ENCODE measurements at places on chromosomes 2 and 18.

DNA sequence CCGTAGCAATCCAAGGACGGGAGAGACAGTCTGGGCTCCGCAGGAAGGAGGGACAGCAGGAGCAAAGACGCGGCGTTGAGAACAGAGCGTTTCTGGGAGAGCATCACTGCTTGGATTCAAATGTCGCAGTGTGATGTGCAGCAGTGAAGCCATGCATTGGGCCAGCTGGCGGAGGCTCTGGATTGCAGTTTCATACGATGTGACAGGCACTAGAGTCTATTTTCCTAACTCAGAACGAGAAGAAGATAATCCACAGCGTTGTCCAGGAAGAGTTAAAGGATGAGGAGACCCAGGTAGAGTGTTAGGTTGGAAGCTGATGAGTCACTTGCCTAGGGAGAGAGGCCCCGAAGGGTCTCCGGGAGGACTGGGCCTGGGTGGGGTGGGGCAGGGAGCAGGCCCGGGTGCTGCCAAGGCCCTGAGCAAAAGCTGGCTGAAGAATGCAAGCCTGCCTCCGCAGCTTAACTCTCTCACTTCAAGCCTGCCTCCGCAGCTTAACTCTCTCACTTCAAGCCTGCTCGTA, 17.7 kb upstream of the SEMA4C start:
- no peak for DNase-seq

GRCh38 chr2:19255481-19255880, 102.9 kb downstream of the OSR1 start:
- no peak for DNase-seq

DNA sequence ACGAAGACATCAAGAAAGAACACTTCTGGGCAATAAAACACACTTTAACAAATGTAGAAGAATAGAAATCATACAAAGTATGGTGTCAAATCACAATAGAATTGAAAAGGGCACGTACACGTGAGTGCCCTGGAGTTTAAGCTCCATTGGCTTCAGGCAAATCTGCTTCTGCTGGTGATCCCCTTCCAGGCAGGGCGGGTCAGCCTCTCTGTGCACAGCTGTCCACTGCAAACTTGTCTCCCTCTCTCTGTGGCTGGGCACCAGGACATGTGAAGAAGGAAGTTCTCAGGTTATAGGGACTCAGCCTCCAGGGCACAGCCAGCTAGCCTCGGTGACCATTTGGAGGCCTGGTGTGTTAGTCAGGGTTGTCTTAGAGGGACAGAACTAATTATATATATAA, 66.0 kb downstream of the ST3GAL5 start:
- DNase-seq, result no peak

- no peak for DNase-seq
Measured at GRCh38 chr2:142863485-142863961, 13.9 kb upstream of the KYNU start.

DNA sequence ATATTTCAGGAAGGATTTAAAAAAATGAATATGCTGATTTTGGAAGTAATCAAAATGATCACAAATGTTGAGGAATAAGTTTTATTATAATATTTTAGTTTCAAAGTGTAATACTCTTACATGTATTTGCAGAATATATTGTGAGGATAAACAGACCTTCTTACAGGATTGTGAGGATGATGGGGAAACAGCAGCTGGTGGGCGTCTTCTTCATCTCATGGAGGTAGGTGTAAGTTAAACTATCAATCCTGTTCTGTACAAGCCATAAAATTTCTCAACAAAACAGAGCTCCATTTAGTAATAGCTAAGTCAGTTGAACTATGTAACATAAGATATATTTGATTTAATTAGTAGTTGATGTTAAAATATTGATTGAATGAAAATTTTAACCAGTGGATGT, 12.5 kb upstream of the HRH4 start:
- DNase-seq, result no peak

DNA sequence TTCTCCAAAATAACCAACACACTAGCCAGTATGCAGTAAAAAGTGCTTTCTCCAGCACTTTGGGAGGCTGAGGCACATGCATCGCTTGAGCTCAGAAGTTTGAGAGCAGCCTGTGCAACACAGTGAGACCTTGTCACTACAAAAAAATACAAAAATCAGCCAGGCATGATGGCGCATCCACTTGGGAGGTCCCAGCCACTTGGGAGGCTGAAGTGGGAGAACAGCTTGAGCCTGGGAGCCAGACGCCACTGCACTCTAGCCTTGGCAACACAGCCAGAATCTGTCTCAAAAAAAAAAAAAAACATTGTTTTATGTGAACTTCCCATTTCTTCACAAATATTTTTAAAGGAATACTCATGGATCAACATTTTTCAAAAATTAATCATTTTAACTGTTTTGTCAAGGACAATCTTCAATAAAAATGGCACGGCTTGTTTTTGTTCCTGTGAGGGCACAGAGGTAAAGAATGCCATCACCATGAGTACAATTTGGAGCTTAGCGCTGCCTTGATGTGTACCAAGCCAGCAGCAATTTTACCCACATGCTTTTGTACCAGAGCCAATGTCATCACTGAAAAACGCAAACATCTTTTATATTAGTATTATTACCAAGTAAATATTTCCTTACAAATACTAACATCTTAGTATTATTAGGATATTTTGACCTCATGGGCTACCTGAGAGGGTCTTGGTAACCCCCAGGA, 26.7 kb downstream of the RAB1A start:
- DNase-seq, result no peak

DNA sequence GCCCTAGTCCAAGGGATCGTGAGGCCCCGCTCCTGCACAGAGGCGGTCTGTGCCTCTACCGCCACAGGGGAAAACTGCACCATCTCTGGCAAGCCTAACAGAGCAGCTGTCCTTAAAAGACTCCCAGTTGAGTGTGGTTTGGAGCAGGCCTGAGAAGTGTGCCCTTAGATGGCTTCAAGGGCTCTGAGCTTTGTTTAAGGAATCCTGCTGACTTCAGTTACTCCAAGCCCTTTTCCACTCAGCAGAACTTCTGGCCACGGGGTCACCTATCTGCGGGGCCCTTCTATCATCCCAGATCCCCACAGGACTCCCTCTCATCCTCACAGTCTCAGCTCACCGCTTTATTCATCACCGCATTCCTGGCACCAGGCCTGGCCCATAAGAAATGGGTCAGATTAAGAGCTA, 131.5 kb downstream of the CCDC74A start:
- no peak for DNase-seq

DNA sequence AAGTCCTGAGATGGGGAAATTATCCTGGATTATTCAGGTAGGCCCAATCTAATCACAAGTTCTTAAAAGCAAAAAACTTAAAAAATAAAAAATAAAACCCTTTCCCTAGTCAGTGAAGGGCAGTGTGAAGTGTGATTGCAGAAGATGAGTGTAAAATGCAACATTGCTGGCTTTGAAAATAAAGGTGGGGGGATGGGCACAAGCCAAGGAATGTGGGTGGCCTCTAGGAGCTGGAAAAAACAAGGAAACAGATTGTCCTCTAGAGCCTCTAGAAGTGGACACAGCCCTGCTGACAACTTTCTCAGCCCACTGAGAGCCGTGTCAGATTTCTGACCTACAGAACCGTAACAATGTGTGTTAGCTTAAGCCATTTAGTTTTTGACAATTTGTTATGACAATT, 184.3 kb upstream of the HNRNPA3 start:
- no peak for DNase-seq

DNA sequence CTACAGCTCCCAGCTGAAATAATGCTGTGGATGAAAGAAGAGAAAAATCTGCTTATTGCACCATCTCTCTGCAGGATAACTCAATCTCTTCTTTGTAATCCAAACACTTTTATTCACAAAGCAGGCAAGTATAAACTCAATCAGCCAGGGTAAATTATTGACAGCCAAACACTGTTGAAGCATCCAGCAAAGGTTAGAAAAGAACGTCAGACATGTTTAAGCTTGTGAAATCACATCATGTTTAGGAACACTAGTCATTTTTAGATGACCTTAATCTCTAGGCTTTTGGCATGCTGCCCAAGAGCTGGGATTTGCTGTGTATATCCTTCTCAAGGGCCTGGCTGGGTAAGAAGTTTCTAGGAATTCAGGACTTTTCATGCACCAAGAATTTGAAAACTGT, 1148.1 kb upstream of the FANCL start:
- no peak for DNase-seq

DNA sequence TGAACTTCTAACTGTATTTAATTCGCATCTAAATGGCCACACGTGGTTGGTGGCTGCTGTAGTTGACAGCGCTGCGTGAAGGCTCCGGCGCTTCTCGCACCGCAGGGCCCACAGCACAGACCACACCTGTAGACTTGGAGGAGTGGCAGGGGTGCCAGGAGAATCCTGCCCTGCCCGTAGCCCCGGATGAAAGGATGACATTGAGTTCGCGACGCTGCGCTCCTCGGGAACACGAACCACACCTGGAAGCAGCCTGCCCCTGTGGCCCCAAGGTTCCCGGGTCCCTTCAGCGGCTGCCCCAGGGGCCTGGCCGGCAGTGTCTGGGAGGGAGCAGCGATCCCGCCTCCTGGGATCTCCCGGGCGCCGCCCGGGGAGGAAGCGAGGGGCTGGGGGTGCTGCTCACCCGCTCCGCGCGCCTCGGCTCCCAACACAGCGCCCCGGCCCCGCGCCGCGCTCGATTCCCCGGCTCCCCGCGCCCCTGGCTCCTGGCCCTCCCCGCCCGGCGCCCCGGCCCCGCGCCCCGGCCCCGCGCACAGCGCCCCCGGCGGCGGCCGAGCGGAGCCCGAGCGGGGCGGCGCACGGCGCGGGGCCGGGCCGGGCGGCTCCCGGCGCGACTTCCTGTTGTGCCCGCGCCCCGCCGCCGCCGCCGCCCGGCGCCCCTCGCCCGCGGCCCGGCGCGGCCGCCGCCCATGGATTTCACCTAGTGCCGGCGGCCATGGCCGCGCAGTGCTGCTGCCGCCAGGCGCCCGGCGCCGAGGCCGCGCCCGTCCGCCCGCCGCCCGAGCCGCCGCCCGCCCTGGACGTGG, at the start of gene RNPEPL1:
Gene RNPEPL1, plus strand, starts transcription at position 613 of the 806 bp plus-strand sequence. Its CDS starts 103 bp downstream, at position 716.
- DNase-seq, result no peak

DNA sequence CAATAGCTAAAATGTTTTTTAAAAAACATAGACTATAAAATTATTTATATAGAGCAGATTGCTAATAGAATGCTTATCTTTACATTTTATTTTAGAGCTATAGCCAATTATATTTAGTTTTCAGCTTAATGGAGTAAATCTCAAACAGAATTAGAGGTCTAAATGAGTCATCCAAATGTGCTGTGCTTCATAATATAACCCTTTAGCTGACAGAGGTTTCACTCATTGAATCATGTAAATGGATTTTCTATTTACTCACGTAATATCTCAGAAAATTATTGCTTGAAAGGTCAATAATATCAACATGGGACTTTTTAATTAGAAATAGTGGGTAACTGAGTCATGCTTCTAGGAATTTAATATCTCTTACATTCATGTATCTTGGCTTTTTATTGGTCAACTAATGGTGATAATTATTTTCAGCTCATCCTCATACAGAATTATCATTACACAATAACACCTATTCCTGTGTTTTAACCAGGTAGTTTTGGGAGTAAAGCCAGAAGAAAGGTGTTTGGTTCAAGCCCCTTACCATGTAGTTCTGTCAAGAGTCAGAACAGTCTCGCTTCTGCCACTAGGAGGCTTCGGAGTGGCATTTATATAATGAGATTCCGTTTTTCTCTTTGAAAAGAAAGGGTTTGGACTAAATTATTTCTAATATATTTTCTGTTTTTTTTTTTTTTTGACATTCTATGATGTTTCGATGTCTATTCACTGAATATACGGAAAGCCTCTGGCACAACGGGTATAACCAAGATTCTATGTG, 217.6 kb downstream of the CDH7 start:
- DNase-seq, result no peak

GRCh38 chr2:124877141-124877577, 852.1 kb downstream of the CNTNAP5 start:
- no peak for DNase-seq

DNA sequence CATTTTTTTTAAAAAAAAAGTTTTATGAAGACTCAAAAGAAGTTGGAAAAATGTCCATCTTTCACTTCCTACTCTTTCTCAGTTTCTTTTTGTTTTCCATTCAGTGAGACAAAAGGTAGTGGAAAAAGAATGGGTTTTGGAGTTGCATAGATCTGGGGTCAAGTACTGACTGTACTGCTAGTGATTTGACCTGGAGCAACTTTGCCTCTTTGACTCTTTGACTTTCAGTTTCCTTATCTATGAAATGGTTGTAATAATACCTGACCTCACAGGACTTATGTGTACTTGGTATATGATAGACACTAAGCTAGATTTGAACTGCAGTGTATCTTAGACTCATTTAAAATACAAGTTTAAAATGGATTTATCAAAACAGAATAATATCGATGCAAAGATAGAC, 3.5 kb upstream of the KCNE4 start:
- DNase-seq, result no peak

GRCh38 chr2:112783187-112783714, 1.0 kb downstream of the IL1A start:
- no peak for DNase-seq

DNA sequence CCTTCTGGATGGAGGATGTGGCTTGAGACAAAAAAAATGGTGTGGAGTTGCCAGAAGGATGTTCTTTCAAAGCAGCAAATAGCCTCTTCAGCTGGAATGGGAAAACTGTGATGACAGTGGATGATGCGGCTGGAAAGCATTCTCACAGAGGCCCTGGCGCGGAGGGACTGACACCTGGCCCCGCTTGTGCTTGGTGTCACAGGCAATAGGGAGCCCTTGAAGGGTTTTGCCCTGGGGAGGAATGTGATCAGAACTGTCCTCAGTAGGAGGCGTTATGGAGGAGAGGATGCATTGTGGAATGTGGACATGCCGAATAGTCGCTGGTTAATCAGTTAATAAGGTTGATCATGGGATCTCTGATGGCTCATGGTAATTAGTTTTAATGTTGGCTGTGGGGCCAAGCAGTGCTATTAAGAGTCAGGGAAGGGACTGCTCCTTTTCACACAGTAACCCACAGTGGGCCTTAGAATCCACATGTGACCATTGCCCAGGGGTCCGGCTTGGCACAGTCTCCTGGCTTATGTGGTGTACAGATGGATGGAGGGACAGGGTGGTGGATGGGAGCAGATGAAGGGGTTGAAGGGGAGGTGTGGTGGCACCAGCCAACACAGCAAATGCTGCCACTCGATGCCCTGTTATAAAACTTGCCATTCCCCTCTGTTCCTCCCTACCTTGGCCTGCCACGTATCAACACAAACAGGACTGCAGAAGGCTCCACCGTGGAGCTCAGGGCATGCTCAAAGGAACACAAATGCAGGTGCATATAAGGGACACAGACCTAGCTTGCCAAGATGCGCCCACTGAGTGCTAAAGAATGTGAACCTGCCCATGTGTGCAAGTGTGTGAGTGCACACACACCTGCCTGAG, 71.7 kb downstream of the CIB4 start:
- DNase-seq, result no peak

- no peak for DNase-seq
Measured at GRCh38 chr2:25692143-25692542, 18.8 kb upstream of the DTNB start.

Data from SHP77 treated with DMSO at 0.1 percent for 48 hours (cell line).